ENCODE measurements at places on chromosomes 12 and 14.

DNA sequence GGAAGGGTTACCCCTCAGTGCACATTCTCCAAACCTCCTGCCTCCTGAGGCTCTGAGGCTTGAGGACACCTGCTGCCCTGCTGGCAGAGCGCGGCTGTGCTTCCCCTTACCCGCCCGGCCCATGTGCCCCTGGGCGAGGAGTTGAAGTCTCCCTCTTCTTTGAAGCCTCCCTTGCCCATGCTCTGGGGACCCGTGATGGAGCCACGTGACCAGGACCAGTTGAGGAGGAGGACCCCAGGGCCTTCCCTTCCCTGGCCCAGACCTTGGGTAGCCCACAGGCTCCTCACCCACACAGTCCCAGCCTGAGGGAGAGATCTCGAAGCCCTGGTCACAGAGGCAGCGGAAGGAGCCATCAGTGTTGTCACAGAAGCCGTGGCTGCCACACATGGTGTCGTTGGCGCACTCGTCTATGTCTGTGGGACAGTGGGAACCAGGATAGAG lies 12.9 kb downstream of the ISCA2 start:
- DNase-seq = no peak

DNA sequence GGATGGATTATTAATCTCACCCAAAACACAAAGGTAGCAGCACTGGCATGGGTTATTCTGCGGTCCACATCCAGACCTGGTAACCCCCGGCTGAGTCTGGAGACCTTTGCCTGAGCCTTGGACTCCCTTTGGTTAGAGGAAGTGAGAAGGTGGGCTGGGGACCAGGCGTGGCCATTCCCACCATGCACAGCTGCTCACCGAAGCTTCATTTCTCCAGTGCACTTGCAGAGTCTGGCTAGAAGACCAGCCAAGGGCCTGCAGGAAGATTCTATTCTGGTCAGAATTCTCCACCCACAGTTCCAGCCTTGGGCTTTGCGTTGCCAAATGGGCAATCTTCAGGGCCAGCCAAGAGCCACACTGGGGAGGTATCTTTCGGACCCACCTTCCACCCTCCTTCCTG lies 73.0 kb downstream of the LGMN start:
- DNase-seq = no peak

DNA sequence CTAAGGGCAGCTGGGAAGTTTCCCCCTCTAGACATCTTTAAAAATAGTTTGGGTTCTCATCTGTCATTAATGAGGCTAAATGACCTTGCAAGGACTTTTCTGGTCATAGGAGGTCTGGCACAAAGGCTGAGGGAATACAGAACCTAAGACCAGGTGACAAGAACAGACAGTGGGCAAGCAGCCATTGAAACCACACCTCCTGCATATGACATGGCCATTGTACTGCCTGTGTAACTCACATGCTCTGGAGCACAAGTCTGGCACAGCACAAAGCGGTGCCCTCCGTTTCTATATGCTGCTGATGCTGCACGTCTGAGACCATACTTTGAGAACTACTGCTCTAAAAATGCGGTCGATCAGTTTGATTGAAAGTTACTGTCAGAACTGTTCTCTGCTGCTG lies 143.3 kb downstream of the APAF1 start:
- no peak for DNase-seq

DNA sequence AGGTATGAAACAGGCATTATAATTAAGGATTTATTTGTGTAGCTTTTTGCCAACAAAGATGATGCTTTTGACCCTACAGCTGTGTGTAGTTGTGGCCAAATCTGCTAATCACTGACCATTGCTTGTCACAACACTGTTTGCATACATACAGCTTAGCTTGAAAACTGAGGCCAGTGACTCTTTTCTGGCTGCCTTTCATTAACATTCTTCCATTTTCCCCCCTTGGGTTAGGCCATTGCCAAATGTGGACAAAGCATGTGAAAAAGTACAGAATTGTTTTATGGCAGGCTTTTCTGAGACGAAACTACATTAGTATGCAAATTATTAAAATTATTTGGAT lies 263.3 kb downstream of the SLC16A7 start:
- no peak for DNase-seq

DNA sequence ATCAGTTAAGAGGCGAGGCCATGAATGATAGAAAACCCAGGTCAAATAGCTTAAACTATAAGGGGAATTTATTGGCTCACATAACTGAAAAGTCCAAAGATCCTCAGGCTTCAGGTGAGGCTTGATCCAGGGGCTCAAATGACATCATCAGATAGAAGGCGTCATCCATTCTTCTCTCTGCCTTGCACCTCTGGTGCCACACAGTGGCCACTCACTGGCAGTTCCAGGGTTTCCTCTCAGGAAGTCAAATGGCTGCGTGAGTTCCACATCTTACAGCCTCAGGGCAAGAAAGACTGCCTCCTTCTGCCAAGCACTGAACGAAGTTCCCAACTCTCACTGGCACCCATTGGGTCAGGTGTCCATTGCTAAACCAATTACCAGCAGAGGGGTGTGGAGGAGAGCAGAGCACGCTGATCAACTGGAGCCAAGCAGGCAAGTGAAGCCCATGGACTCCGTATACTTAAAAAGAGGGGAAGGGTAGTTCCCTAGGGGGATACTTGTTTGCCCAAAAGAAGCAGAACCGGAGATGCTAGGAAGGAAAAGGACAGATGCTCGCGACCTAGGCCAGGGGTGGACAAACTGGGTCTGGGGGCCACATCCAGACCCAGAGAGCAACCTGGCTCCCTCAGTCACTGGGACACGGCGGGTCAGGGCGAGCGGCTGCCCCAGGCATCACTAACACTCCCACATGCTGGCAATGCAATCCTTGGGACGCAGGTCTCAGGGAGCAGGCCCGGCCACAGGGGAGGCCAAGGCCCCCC lies 69.3 kb downstream of the SERPINA3 start:
- peak; percentile 5 for DNase-seq

DNA sequence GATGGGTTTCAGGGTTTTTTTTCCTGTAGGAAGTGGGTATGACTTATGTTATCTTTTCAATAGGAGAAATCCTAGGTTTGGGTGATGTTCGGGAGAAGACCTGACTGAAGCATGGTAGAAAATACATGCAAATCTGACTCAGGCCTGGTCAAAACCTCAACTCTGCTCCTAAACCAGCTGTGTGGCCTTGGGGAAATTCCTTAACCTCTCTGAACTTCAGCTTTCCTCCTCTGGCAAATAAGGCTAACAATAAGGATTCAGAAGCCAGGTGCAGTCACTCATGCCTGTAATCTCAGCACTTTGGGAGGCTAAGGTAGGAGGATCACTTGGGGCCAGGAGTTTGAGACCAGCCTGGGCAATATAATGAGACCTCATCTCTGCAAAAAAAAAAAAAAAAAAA lies 148.5 kb downstream of the PHETA1 start:
- no peak for DNase-seq

DNA sequence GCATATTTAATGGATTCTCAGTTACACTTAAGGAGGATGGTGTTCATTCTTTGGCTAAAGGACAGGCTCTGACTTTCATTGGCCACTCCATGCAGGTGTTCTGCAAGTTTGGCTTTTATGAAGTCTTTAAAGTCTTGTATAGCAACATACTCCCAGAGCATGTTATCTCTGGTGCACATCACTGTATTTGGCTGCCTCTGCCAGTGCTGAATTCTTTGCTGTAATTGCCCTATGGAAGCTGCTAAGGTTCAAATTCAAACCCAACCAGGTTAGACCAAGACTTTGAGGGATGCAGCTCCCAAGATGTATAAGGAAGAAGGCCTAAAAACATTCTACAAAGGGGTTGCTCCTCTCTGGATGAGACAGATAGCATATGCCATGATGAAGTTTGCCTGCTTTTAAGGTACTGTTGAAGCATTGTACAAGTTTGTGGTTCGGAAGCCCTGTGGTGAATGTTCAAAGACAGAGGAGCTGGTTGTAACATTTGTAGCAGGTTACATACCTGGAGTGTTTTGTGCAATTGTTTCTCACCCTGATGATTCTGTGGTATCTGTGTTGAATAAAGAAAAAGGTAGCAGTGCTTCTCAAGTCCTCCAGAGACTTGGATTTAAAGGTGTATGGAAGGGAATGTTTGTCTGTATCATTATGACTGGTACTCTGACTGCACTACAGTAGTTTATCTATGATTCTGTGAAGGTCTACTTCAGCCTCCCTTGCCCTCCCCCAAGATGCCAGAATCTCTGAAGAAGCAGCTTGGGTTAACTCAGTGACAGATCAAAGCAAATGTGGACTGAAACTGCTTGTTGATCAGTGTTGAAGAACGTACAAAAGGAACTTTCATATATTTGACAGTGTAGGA lies 19.4 kb downstream of the TMEM116 start:
- DNase-seq = no peak

GRCh38 chr12:47731723-47732122 lies 6.4 kb upstream of the ENDOU start:
- DNase-seq = no peak

- no peak for DNase-seq
Observed at GRCh38 chr12:106767206-106767605, 7.3 kb upstream of the RIC8B start.

DNA sequence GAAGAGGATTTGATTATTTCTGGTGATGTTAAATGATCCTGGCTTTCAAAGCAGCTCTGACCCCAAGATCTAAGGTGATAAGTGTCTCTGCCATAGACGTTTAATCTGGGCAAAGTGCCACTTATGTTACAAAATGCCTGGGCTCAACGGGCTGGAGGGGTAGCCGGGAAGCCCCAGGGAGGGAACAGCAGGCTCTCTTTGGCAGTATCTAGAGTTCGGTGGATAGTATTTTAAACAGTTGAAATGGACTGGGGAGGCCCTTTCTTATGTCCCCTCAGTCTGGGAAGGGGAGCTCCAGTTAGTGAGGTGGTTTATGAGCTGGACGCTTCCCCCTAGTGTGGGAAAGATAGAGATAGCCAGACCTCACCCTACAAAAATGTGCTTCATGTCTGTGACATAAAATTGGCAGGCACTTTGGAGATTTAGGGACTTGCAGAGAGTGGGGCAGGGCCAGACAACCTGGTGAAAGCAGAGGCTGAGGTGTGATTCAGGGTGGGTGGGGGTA lies 5.5 kb upstream of the HOXC11 start:
- DNase-seq = no peak
